ENCODE measurements at places on chromosomes 11 and 22.

GRCh38 chr11:37643968-37644367 is 1045.9 kb upstream of the RAG2 start:
- DNase-seq: no peak

- no peak for DNase-seq
Measured at GRCh38 chr11:68480852-68481510, 20.4 kb downstream of the PPP6R3 start.

- DNase-seq: no peak
Measured at GRCh38 chr11:8258784-8259183, 4.9 kb downstream of the LMO1 start.

- DNase-seq: no peak
Measured at GRCh38 chr11:11512502-11512901, 109.3 kb downstream of the GALNT18 start.

- no peak for DNase-seq
Measured at GRCh38 chr11:112178428-112178827, 3.1 kb downstream of the BCO2 start.

DNA sequence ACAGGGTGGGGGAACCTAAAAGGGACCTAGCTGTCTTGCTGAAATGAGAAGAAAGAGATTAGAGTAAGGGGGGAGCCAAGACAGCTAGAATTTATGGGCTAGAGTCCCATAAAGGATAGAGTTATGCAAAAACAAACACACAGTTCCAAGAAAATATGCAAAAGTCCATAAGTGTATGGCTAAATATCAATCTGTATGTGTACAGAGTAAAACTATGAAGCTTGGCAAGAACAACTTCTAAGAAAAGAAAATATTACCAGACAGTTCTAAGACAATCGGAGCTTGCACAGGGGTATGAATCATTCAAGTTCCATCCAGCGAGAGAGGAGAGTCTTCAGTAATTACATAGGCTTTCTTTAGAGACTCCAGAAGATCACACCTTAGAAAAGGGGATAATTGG is 41.8 kb downstream of the GDPD4 start:
- DNase-seq: no peak

- DNase-seq: no peak
Measured at GRCh38 chr11:78576549-78577097, 2.0 kb upstream of the NARS2 start.

GRCh38 chr11:35946766-35947165 is 2.9 kb downstream of the LDLRAD3 start:
- no peak for DNase-seq

DNA sequence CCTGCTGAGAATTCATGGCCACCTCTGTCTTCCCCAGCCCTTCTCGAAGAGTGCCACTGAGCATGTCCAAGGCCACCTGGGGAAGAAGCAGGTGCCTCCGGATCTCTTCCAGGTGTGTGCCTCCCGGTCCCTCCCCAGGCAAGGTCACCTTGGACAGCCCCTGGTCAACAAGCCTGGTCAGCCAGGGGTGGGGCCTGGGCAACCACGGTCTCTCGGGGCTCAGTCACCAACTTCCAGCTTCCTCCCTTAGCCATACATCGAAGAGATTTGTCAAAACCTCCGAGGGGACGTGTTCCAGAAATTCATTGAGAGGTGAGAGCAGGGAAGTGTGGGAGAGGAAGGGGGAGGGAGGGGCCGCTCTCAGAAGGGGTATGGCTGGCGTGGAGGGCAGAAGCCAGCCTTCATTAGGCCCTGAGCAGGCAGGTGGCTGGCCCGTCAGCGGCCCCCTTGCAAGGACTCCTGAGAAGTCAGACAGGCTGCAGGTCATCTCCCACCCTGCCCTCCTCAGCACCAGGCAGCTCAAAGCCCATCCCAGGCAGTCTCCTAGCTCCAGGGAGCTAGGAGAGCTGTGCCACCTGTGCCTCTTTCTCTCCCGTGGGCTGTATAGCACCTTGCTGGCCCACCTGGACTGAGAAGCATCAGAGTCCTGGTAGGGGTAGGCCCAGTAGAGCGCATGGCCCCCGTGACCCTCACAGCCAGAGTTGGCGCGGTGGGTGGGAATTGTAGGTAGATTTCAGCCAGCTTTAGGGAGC is 9.3 kb upstream of the ANKRD13D start:
- DNase-seq: no peak

DNA sequence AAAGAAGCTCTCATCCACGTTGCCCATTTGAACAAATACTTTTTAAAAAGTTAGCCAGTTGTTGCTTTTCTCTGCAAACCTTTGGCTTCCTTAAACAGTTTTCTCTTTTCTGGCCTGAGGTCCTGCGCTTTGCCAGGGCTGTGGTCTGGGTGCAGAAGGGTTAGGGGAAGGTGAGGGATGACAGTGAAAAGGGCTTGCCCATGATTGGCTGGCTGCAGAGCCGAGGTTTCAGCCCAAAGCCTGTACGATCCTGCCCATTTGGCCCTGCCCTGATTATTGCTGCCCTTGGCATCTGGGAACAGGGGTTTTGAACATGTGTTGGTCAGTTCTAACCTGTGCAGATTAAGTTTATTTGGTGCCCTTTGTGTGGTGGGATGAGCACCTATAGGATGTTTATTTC is 1.5 kb downstream of the INCENP start:
- DNase-seq: no peak
